SK-MEL-5 (cell line): ENCODE measurements at places on chromosomes 3 and 15. TPM values are rescaled to one million over a fixed set of nuclear protein-coding genes. Genes with fewer than 3 reads are reported as not detected.

- DNase-seq, result peak; percentile 52
Observed at GRCh38 chr3:30073622-30074021, 532.8 kb upstream of the TGFBR2 start.

GRCh38 chr3:170767576-170767941 lies 102.4 kb downstream of the RPL22L1 start:
- no peak for DNase-seq

- no peak for DNase-seq
Observed at GRCh38 chr3:120022729-120023128, 71.5 kb downstream of the GSK3B start.

DNA sequence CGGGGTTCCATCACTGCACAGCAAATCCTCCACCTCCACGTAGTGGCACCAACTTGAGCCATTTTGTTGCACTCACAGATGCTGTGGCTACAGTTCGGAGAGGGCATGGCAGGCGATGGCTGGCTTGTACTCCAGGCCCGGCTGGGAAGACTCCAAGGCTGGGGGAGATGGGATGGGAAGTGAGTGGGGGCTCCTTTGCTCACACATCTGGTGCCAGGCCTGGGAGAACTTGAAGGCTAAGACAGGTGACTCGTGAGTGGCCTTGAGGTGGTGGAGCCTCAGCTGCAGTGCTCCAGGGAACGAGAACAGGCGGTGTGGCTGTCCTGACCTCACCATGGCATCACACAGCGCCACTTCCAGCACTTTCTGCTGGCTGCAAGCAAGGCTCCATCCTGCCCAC lies 87.9 kb downstream of the PLXNA1 start:
- no peak for DNase-seq

DNA sequence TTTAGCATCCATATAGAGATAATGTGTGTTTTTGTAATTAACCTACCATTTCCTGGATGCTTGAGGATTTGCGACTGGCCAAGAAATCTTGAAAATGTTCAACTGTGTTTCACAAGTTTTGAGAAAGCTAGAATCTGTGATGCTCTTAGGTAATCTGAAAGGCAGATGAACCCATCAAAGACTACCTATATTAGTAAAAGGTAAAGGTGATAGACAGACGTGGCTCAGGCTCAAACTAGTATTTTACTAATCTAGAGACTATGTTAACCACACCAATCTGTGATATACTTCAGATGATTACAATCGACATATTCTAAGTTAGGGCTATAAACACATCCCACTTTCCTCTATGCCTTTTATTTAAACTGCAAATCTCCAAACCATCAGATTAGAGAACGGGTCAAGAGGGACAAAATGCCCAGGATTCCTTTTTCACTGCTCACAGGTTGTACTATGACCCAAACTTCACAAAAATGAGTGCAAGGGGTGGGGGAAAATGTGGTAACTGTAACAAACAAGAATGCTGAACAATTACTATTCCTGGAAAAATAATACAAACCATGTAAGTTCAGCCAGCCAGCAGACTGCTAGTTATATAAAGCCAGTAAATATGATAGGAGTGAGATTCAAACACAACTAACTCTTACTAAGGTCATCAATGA lies 295.1 kb downstream of the FOXP1 start:
- no peak for DNase-seq

DNA sequence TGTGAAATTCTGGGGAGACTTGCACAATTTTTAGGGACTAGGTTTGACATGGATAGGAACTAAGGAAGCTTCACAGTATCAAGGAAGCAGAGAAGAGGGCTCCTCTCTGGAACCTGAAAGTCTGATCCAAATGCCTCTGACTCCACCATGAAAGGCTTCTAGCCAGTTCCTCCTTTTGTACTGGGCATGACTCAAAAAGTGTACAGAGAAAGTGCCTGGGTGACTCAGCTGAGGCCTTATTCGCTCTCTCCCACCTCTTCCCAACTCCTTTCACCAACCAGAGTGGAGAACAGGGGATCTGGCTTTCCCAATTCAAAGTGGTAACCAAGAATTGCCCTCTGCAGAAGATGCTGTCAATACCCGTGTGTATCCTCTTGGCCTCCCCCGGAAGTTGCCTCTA lies 342.9 kb upstream of the PROK2 start:
- no peak for DNase-seq

DNA sequence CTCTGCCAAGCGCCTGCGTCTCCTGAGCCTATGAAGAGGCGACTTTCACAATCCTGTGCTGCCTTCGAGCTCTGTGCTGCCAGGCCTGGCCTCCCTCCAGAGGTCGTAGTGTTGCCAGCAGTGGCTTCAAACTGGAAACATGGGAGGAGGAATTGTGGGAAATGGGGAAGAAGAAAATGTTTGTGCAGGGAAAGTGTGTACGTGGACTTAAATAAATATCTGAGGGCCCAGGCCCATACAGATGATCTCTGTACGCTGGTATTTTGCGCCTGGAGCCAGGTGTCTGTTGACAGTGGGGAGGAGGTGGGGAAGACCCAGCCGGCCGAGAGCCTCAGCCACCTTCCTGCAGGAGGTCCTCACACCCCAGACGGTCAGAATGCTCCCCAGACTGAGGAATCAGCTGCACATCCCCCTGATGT lies 44.6 kb downstream of the ZBTB38 start:
- peak; percentile 54 for DNase-seq

DNA sequence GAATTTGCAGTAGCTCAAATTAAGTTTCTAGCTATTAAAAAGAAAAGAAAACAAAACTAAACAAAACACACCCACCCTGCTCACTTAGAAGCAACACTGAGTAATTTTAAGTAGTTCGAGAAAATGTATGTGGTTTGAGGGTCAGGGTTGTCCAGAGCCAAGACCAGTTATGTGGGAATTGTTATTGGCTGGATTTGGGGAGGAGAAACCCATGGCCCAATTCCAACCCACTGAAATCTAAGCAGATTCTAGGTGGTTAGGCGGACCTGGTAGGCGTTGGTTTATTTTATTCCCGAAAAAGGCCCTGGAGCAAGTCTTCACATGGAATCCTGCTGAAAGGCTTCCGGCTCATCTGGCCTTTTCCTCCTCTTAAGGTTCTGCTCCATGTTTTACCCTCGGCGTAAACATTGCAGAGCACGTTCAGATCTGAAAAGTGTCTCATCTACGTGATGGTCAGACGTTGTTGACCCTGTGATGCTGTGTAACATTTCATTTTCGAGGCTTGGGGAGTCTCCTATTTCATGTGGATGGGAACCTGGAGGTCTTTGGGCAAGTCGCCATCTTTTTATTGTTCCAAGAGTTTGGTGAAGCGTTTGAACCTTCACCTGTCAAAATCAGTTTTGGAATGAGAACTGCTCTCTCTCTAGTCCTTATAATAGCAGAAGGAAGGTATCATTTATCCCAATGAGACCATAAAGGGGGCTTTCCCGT lies 64.0 kb downstream of the FLNB start:
- no peak for DNase-seq

DNA sequence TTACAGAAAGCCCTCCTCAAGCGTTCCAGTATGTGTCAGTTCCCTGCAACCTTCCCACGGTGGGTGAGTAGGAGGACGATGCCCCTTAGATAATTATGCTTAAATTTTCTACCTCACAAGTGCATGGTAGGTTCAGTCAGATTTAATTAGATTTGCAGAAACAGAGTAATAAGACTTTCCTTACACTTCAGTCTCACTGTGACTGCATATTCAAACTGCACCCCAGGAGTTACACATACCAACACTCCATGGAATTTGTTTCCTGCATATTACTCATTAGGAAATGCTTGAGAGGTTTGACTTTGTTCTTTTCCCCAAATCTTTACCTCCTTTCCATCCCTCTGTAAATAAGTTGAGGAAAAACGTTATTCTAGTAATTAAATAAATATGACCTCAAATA lies 108.8 kb downstream of the ARRDC4 start:
- DNase-seq, result no peak

- DNase-seq, result no peak
Observed at GRCh38 chr3:197592361-197593045, 36.7 kb upstream of the BDH1 start.

- peak; percentile 87 for DNase-seq
Observed at GRCh38 chr3:157081626-157082210, 78.2 kb downstream of the CCNL1 start.

- no peak for DNase-seq
Observed at GRCh38 chr3:38713121-38713520, 63.6 kb upstream of the SCN5A start.

GRCh38 chr3:60238550-60238949 lies 1012.7 kb downstream of the FHIT start:
- no peak for DNase-seq

GRCh38 chr15:72451224-72451623 lies 22.9 kb upstream of the ARIH1 start:
- DNase-seq, result no peak

GRCh38 chr3:189517981-189518380 lies 113.2 kb upstream of the TP63 start:
- DNase-seq, result no peak

- peak; percentile 42 for DNase-seq
Observed at GRCh38 chr3:37603722-37604121, 258.0 kb upstream of the CTDSPL start.

- no peak for DNase-seq
Observed at GRCh38 chr3:148629006-148629405, 68.7 kb upstream of the AGTR1 start.

GRCh38 chr3:106018102-106018501 lies 149.3 kb upstream of the CBLB start:
- no peak for DNase-seq

- DNase-seq, result no peak
Observed at GRCh38 chr15:31149987-31150386, 48.5 kb upstream of the TRPM1 start.

- peak; percentile 15 for DNase-seq
Observed at GRCh38 chr15:84715441-84716035, 401 bp downstream of the SEC11A start.

DNA sequence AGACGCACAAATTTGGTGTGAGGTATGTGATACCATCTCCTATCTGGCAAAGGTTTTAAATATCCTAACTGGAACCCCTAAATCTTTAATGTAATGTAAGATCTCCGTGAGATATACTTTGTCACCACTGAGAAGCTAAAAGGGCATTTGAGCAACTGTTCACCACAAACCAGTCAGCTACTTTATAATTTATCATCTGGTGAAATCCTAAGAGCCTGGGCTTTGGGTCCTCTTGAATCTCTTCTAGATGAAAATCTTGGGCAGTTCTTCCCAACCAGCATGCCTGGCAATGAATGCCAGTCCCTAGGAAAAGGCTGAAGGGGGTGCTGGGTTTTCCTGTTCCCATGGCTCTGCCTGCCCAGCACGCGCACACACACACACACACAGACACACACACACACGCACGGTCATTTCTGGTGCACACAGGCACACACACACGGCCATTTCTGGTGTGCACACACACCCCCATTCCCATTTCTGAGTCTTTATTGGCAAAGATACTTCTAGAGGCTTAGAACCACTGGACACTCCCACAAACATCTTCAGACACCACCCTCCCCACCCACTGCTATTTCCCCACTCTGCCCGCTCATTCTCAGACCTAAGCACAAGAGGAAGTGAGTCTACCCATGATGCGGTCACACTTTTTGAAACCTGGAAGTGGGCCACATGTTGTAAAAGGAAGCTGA lies 72.6 kb downstream of the MYO1E start:
- peak; percentile 72 for DNase-seq

GRCh38 chr3:32626631-32627030 lies 56.0 kb upstream of the DYNC1LI1 start:
- no peak for DNase-seq

- no peak for DNase-seq
Observed at GRCh38 chr3:81300324-81300927, 461.0 kb downstream of the GBE1 start.

DNA sequence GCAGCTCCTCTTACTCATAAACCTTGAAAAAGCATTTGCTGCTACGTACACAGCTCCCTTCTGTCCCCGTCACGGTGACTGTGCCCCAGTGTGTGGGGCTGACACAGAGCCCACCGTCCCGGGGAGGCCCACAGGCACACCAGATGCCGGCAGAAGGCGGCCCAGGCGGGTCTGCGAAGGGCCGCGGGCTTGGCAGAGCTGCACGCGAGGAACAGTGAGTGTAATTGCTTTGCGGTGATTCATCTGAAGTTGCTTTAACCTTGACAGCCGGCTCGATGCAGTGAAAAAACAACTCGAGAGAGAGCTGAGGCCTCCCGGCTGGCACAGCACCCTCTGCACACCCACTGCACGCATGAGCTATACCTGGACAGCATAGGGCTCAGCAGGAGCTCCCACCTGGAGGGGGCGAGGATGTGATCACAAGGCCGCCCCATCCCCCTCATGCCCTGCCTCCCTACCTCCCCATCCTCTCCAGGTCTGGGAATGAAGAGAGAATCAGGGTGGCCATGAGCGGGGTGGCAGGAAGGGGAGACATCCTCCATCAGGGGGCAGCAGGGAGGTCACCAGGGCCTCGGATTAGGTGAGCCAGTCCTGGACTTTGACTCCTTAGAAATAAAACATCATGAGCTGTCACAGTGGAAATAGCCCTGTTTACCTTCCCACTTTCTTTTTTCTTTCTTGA lies 172.7 kb downstream of the MEGF11 start:
- peak; percentile 13 for DNase-seq

- no peak for DNase-seq
Observed at GRCh38 chr3:101870138-101870537, 20.8 kb downstream of the NFKBIZ start.

DNA sequence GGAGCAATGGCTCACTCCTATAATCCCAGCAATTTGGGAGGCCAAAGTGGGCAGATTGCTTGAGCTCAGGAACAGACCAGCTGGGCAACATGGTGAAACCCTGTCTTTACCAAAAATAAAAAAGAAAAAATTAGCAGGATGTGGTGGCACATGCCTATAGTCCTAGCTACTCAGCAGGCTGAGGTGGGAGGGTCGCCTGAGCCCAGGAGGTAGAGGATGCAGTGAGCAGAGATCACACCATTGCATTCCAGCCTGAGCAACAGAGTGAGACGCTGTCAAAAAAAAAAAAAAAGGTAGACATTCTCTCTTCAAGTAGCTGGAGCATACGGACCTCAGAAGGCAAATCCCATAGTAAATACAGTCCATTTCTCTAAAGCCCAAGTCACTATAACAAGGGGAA lies 7.1 kb upstream of the C3orf80 start:
- DNase-seq, result no peak

GRCh38 chr3:130671545-130672312 lies 74.9 kb downstream of the PIK3R4 start:
- DNase-seq, result no peak

CD200 gene
- total RNA-seq, result 1.9 and 3.5 TPM in 2 replicates

BSN gene
- 0.11 and 0.40 TPM in 2 replicates for total RNA-seq

TNFAIP8L3 gene
- total RNA-seq, result not detected in 2 replicates

BLOC1S6 gene
- total RNA-seq, result 64.4 and 68.8 TPM in 2 replicates

UCN2 gene
- total RNA-seq, result 14.9 and 18.8 TPM in 2 replicates

NR2E3 gene
- total RNA-seq, result not detected in 2 replicates

SAXO2 gene
- total RNA-seq, result 0.43 TPM in 1 of 2 replicates, not detected in the other

POPDC2 gene
- total RNA-seq, result 0.08 and 0.40 TPM in 2 replicates

MYO5A gene
- total RNA-seq, result 103 and 112 TPM in 2 replicates

MESP1 gene
- total RNA-seq, result 0.74 and 0.88 TPM in 2 replicates

KLHL40 gene
- total RNA-seq, result not detected in 2 replicates
